Posterior vena cava (tissue), 2 donors: ENCODE measurements at places on chromosomes 2 and 18. TPM values are rescaled to one million over a fixed set of nuclear protein-coding genes. Genes with fewer than 3 reads are reported as not detected.
A peak's percentile ranks its signal among the peaks of the same experiment; 100 is the strongest.

UBE2F gene
- 49.9 TPM for total RNA-seq

FHOD3 gene
- 26.0 TPM for total RNA-seq

FBXO36 gene
- 2.2 TPM for total RNA-seq

CHRNG gene
- not detected for total RNA-seq

DHRS9 gene
- total RNA-seq, result 0.93 TPM

MAP3K19 gene
- total RNA-seq, result not detected

RASGRP3 gene
- 13.8 TPM for total RNA-seq

IMPACT gene
- 34.8 TPM for total RNA-seq

MAPK4 gene
- total RNA-seq, result 26.8 TPM

MLPH gene
- 6.0 TPM for total RNA-seq

MARCO gene
- 20.5 TPM for total RNA-seq

C1GALT1C1L gene
- total RNA-seq, result 1.3 TPM

NT5DC4 gene
- total RNA-seq, result not detected

- DNase-seq, result peak; percentile 76
Measured at GRCh38 chr2:96927405-96928171, 57.7 kb upstream of the SEMA4C start.

DNA sequence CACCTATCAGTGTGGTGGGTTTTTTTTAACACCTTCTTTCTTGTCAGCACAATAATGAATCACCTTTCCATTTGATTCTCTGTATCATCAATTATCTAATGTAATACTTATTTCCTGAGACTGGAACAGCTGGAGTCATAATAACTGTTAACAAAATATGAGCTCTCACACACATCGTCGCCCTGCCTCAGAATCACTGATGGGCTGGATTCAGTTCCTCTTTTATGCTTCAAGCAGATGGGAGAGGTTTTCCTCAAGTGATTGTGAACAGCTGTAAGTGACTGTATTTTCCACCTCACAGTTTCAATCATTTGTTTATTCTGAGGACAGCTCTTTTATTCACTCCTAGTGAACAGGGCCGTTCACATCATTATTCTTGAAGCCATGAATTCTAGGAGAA lies 330.2 kb downstream of the DSC3 start:
- no peak for DNase-seq

DNA sequence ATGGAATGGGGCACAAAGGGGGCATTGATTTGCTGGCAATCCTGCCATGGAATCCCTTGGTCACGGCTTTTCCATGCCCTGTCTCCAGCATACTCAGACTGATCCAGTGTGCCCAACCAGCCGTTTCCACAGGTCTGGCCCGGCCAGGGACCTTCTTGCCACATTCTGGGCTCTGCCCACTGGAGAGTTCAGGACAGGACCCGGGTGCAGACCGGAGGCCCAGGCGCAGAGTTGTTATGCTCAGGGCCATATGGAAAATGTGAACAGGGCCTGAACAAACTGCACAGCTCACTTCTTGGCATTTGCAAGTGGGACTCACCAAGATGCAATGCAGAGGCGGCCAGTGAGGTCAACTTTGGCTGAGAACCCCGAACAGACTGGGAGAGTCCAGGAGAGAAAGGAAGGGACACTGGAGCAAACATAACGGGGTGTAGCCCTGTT lies 15.6 kb upstream of the ASAP2 start:
- DNase-seq, result peak; percentile 95

GRCh38 chr2:55910077-55910476 lies 13.5 kb downstream of the EFEMP1 start:
- DNase-seq, result no peak

GRCh38 chr2:24972315-24972961 lies 683 bp upstream of the DNAJC27 start:
- no peak for DNase-seq

DNA sequence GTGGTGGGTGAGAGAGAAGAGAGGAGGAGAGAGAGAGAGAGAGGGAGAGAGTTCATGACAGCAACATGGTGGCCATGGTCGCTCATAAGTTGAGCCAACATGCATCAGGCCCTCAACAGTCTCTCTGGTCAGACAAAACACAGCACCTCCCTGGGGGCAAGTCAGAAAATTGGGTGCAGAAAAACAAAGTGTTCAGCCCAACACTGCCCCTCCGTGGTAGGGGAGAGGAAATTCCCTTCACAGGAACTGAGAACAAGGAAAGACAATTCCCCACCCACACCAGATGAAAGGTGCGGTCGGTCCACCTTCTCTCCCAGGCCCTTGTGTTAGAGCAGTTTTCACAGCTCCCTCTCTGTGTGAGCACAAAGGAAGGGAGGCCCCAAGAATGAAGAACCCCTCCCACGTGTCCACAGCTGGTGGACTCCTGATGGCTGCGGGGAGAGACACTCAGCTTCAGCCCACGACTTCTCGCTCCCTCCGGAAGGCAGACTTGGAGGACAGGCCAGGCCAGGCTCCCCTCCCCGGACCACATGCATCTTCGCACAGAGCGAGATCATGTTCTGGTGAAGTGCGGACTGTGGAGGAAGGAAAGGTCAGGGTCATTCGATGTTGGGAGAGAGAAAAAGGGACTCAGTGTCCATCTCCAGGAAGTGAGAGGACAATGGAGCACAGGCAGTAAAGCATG lies 181.7 kb downstream of the ANAPC1 start:
- no peak for DNase-seq

- no peak for DNase-seq
Measured at GRCh38 chr2:50284188-50284587, 747.7 kb downstream of the NRXN1 start.

GRCh38 chr2:211879323-211879722 lies 659.3 kb downstream of the ERBB4 start:
- DNase-seq, result no peak

- no peak for DNase-seq
Measured at GRCh38 chr18:25240420-25240770, 111.6 kb downstream of the ZNF521 start.

DNA sequence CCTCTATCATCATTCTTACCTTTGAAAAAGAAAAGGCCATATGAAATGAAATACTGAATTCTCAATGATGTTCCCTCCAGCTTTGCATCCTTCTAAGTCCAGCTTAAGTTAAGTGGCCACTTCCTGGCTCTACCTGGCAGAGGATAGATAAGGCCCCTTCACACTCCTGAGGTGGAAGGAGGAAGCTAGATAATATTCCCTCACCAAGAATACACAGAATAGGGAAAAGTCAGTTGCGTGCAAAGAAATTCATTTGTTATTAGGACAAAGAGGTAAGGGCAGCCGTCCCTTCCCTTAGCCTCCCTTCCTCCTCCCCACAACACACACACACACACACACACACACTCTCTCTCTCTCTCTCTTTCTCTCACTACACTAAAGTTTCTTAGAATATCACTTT lies 37.5 kb downstream of the OLA1 start:
- no peak for DNase-seq

DNA sequence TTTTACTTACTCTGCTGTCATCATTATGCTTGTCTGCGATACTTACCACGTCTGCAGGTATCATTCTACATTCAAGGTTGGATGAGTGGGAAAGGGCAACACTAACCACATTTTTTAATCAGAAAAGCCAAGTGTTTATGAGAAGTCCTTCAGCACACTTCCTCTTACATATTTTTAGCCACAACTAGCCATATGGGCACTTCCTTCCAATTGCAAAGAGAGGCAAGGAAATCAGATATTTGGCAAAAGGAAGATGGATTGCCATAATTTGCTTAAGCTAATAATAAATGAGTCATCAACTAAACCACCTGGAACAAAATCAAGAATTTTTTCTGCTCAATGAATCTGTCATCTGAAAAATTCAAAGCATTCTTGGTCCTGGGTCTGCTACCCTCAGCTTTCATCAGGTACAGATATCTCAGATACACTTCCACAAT lies 16.7 kb upstream of the MRO start:
- no peak for DNase-seq

DNA sequence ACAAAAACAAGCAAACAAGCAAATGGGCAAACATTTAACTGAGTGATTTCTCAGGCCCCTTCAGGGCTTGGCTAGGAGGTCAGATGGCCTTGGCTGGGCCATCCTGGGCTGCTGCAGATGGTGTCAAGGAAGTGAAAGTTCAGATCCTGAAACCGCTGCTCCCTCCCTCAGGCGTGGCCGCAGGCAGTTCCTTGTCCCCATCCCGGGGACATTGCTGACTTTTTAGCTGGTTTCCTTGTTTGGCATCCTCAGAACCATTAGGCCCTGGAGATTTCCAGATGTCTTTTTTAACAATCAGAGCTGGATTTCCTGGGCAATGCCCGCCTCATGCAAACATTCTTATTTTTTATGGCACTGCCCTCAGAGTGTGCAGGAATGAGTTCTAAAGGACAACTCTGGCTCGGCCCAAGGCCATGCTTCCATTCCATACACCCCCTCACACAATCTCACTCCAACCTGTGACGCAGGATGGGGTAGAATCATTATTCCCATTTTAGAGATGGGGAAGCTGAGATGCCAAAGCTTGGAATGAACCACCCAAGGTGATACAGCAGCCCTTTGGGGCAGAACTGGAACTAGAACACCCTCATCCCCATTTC lies 86.1 kb upstream of the ZCCHC2 start:
- peak; percentile 87 for DNase-seq

DNA sequence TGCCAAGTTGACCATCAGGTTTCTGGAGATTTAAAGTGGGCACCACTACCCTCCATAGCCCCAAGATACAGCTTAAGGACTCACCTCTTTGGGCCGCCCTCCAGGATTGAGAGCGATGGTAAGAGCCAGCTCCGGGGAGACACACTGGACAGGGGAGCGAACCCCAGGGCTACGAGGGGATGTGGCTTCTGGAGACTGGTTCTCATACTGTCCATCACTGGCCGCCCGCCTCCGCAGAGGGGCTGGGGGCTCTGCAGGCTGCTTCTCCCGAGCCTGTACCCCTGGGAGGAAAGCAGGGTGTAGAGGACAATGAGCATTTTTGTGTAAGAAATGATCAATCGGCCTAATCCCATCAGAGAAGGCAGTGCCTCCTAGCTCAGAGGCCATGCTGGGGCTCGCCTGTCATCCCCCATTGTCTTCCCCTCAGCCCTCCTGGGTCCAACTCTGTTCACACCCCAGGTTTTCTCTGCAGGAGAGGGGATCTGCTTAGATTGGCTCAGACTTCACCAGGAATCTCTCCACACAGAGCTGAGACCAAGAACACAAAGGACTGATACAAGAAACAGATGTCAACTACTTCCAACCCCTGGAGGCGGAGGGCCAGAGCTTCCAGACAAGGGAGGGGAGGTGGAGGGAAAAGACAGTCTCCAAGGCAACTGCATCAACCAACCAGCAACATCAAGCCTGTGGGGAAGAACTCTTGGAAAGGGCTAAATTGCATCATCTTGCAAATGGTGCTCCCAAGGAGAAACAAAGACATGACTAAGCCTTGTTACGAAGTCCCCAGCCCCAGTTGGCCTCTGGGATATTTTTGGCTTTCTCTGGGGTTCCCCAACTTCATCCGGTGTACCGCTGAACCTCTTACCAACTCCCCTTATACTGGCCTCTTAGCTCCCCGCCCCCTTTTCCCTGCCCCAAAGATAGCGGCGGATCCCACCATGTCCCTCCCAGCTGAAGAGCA lies 166.6 kb downstream of the TNS1 start:
- DNase-seq, result peak; percentile 92

DNA sequence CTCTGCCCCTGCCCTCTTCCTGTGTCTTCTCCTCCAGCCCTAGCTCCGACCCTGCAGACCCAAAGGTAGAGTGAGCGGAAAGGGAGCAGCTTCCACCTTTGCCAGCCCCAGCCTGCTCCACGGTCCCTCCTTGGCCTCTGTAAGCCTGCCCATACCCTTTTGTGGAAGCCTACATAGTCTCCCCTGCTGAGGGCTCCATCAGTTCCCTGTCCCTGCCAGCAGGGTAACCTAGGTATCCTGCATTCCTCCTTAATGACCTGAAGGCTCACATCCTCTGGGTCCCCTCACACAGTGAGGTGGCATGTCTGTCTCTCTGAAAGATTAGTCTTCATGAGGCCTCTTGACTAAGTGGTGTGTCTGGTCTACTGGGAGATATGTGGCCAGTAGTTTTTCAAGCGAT lies 20.5 kb upstream of the ACKR3 start:
- no peak for DNase-seq

DNA sequence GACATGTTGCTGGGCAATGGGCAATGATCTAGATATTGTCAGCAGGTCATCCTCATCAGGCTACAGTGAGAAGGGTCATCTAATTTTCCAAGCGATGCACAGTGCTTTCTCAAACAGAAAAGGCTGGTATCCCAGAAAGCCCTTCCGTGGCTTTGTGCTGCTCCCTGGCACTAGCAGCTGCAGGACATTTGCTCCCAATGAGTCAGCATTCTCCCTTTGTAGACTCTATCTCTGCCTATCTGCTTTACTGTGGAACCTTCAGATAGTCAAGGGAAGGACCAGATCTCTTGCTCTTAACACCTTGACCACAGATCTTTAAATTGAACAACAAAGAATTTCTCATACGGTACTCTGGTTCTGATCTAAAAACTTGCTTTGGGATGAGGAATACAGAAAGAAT lies 101.4 kb downstream of the CDH2 start:
- no peak for DNase-seq

DNA sequence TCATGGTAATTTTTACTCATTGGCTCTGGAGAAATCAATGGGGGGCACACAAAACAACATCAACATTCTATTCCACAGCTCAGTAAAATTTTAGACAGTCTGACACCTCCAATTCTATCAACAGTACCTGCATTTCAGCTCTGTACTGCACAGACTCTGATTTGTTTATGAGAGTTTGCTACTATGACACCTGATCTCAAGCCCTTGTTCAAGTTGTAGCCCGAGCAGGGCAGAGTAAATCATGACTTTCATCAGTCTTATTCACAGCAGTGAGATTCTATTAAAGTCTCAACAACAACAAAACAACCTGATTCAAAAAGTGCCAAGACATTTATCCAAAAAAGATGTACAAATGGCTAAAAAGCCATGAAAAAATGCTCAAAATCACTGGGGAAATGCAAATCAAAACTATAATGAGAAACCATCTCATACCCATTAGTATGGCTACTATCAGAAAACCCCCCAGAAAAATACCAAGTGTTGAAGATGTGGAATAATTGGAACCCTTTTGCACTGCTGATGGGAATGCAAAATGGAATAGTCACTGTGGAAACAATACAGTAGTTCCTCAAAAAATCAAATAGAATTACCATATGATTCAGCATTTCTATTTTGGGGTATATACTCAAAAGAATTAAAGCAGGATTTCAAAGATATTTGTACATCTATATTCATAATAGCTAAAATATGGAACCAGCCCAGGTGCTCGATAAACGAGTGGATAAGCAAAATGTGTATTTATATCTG lies 71.7 kb upstream of the RBMS1 start:
- no peak for DNase-seq

DNA sequence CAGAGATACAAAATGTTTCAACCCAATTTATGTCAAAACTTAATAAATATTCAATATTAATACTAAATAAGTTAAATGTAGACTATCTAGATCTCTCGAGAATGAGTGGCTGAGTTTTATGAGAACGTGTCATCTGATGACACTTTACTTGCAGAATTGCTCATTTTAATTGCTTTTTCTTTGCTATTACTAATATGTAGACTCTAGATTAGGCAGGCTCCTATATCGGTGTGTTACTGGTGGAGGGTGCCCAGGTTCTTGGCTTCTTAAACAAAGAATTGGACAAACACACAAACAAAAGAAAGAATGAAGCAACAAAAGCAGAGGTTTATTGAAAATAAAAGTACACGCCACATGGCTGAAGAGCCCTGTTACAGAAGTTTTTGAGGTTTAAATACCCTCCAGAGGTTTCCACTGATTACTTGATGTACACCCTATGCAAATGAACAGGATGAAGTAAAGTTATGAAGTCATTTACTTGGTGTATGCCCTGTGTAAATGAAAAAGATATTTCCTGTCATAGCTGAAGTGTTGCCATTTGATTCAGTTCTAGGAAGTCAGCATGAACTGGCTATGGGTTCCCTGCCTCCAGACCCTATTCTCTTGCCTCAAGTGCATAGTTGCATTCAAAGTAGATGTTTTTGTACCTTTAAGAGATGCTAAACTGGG lies 122.9 kb upstream of the ITGA4 start:
- DNase-seq, result no peak

- DNase-seq, result no peak
Measured at GRCh38 chr2:23497063-23497462, 112.1 kb downstream of the KLHL29 start.
